ENCODE measurements at places on chromosomes 1 and 21.
A peak's percentile ranks its signal among the peaks of the same experiment; 100 is the strongest.

GRCh38 chr1:11961230-11961629 lies 19.0 kb upstream of the MFN2 start:
- DNase-seq: no peak

GRCh38 chr1:57530206-57530910 lies 106.5 kb upstream of the DAB1 start:
- no peak for DNase-seq

DNA sequence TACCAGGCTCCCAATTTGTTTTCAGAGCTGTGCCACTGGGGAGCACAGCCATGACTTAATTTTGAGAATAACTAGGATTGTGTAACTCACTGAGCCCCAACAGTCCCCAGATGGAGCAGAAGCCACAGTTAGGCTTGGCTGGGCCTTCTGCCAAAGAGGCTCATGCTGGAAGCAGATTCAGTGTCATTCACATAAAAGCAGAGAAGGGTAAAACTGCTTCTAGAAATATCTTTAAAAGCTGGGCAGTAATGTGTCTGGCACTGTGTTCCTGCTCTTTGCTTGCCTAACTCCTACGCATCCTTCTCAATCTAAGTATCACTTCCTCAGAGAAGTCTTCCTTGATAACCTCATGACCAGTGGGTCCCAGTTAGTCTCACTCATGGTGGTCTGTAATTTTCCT lies 20.3 kb downstream of the STK40 start:
- DNase-seq: no peak

- DNase-seq: no peak
Measured at GRCh38 chr1:206023695-206024094, at the start of gene CTSE. TSS of gene CTSE (minus strand) at chr1:206023895. CDS start at chr1:206023791, 104 bp downstream.

DNA sequence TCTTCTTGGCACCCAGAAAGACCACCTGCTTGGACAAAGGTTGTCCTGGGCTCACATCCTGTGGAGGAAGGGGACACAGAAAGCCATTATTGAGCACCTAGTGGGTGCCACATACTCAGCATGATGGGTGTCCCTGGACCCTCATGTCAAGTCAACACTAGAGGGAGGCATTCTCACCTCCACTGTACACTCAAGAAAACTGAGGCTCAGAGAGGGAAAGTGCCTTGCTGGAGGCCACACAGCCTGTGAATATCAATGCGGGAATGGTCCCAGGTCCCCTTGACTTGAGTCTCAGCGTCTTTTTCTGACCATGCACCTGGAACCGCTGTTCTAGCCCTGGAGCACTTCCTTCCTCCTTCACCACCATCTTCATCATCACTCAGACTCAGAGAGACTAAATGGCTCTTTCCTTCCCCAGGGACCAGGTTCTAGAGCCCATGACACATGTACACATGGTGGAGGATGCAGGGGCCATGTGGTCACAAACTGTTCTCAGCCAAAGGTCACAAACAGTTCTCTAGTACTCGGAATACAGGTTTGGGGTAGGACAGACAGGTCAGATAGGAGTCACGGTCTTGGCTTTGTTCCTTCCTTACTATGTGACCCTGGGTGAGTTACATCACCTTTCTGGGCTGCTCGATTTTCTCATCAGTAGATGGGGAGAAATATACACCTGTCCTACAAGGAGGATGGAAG lies 89.2 kb upstream of the WNT4 start:
- DNase-seq: no peak

GRCh38 chr21:27257908-27258556 lies 291.1 kb upstream of the ADAMTS5 start:
- DNase-seq: no peak

- peak; percentile 37 for DNase-seq
Measured at GRCh38 chr21:25412100-25412499, 195.2 kb downstream of the MRPL39 start.

DNA sequence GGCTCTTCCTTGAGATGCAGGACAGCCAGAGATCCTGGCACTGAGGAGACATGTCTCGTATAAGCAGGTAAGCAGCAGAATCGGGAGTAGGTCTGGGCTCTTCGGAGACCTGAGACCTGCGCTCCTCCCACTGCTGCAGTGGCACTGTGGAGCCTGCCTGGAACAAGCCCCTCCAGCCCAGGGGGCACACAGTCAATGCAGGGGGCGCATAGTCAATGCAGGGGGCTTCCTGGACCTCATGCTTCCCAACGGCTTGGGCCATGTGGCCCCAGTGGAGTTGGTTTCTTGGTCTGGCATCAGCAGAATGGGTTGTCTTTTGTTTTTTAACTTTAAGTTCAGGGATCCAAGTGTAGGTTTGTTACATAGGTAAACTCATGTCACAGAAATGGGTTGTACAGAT lies 27.9 kb upstream of the EPHA8 start:
- no peak for DNase-seq

GRCh38 chr21:39373634-39374033 lies 24.7 kb upstream of the HMGN1 start:
- peak; percentile 66 for DNase-seq

DNA sequence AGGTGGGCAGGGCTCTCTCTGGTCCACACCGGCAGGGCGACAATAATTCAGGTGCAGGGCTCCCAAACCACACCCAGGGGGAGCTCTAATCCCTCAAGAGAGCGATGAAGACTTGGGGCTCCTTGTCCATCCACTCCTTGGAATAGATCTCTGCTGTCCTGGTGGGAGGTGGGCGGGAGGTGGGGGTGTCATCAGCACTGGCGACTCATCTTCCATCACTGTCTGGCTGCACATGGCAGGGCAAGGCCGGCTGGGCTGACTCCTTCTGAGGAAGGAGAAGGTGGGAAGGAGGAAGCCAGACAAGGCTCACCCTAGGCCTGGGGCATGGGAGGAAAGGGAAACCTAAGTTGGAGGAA lies 29.3 kb downstream of the TNNT2 start:
- DNase-seq: peak; percentile 76

GRCh38 chr21:28752131-28752530 lies 240.5 kb downstream of the LTN1 start:
- DNase-seq: no peak

DNA sequence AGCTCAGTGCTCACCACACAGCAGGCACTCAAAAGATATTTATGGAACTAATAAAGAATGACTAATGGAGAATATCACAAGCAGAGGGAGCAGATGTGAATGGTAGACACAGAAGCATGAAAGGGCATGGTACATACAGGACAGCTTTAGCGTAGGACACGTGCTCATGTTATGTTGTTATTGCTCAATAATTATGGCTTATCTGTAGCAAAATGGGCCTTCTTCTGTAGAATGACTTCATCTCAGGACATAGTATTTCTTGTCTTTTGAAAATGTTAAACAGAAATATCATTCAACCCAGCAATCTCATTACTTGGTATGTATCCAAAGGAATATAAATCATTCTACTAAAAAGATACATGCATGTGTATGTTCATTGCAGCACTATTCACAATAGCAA lies 58.9 kb upstream of the EXO1 start:
- DNase-seq: no peak

GRCh38 chr1:232271991-232272589 lies 357.8 kb downstream of the SIPA1L2 start:
- no peak for DNase-seq
